ENCODE measurements at places on chromosomes 1 and 21.

- no peak for DNase-seq
Observed at GRCh38 chr1:160971618-160972056, 17.0 kb upstream of the ITLN2 start.

- DNase-seq, result no peak
Observed at GRCh38 chr1:99650030-99650429, 4.1 kb downstream of the PALMD start.

GRCh38 chr1:235852887-235853286 lies 13.8 kb downstream of the LYST start:
- DNase-seq, result no peak

DNA sequence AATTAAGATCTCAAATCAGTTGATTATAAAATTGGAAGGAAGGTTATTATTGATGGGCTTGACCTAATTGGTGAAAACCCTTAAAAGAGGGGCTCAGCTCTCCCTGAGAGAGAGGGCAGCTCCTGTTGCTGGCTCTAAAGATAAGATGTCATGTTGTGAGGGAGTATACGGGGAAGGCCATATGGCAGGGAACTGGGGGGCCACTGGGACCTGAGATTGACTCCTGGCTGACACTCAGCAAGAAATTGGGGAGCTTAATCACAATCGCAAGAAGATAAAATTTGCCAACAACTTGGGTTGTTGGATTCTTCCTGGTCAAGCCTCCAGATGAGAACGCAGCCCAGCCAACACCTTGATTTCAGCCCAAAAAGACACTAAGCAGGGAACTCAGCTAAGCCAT lies 69.7 kb upstream of the KCNJ6 start:
- DNase-seq, result no peak

GRCh38 chr1:19067182-19067911 lies 110.9 kb upstream of the IFFO2 start:
- no peak for DNase-seq

- DNase-seq, result no peak
Observed at GRCh38 chr1:20615946-20616846, 17.1 kb upstream of the PINK1 start.
